Chondrocyte (in vitro differentiated cells): ENCODE measurements at places on chromosomes 3 and 15. TPM values are rescaled to one million over a fixed set of nuclear protein-coding genes. Genes with fewer than 3 reads are reported as not detected.

DNA sequence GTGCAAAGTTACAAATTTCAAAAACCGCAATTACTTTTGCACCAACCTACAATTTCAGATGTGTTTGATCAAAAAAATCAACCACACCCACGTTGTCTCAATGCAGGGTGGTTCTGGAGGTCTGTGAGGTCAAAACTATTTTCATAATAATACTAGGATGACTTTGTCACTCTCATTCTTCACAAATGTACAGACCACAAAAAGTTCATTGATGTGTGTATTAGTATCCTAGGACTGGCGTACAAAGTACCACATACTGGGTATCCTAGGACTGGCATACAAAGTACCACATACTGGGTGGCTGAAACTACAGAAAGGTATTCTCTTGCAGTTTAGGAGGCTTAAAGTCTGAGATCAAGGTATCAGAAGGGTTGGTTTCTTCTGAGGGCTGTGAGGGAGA lies 13.0 kb downstream of the SUCLG2 start:
- no peak for DNase-seq

DNA sequence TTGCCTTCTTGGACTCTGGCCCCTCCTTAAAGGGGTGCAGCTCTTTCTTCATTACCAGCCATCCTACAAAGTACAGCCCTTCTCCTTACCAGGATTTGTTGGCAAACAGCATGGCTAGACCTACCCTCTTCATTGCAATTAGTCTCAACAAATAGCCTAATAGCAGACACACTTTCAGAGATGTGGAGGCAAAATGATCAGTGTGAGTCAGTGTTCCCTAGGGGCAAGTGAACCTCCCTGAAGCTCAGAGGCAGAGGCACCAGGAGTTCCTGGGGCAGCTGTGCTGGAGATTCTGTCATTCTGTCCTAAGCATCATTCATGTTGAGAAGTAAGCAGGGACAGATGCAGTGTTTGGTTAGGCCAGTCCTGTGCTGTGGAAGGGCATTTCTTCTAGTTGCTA lies 14.6 kb upstream of the MECOM start:
- DNase-seq, result no peak

Gene OR5K2
- total RNA-seq, result not detected in 3 replicates

DNA sequence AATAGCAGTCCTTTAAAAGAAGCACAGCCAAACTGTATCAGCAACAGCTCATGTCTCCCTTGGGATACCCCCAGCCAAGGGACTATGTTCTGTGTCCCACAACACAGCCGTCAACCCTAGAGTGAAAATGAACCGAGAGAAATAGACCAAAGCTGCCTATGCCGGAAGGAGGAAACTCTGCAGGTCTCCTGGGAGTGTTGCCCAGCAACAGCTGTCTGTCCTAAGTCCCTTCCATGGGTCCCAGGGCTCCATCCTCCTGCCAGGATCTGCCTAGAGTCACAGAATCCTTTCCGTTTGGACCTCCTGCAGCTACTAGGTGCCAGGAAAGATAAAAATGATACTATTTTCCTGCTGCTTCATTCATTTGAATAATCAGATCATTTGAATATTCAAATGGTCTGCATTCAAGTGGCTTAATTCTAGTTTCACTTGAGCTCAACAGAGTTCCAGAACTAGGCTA lies 53.1 kb downstream of the TRANK1 start:
- DNase-seq, result no peak
